Sciatic nerve (tissue), 2 donors: ENCODE measurements at places on chromosomes 5 and 9.

DNA sequence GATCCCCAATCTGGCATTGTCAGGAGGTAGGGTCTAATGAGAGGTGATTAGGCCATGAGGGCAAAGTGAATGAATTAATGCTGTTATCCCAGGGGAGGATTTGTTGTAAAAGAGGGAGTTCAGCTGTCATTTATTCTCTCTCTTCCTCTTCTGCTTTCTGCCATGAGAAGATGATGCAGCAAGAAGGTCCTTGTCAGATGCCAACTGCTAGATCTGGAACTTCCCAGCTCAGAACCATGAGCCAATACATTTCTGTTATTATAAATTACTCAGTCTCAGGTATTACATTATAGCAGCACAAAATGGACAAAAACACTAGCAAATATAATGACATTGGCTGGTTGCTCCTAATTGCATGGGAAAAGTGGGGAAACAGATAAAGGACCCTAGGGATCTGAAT is 15.6 kb upstream of the BICD2 start:
- no peak for DNase-seq

DNA sequence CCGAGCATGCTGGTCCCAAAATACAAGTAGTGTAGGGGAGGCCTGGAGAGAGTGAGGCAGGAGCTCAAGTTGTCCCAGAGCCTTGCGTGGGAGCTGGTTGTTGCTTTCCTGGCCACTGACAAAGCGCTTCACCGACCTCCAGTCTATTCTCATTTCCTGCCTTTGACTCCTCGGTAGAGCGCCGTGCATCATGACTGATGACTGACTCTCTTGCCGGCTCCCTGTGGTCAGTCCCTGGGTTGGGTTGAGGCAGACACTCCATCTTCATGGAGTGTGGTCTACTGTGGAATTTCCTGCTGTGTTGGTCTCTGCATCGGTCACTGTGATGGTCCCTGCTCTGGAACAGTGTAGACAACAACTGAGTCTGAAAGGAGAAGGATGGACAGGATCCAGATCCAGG is 175.1 kb upstream of the S1PR3 start:
- no peak for DNase-seq

GRCh38 chr5:102798104-102798785 is 43.1 kb downstream of the PAM start:
- DNase-seq = no peak

GRCh38 chr5:179196405-179197079 is 136.4 kb downstream of the ZNF354C start:
- no peak for DNase-seq

DNA sequence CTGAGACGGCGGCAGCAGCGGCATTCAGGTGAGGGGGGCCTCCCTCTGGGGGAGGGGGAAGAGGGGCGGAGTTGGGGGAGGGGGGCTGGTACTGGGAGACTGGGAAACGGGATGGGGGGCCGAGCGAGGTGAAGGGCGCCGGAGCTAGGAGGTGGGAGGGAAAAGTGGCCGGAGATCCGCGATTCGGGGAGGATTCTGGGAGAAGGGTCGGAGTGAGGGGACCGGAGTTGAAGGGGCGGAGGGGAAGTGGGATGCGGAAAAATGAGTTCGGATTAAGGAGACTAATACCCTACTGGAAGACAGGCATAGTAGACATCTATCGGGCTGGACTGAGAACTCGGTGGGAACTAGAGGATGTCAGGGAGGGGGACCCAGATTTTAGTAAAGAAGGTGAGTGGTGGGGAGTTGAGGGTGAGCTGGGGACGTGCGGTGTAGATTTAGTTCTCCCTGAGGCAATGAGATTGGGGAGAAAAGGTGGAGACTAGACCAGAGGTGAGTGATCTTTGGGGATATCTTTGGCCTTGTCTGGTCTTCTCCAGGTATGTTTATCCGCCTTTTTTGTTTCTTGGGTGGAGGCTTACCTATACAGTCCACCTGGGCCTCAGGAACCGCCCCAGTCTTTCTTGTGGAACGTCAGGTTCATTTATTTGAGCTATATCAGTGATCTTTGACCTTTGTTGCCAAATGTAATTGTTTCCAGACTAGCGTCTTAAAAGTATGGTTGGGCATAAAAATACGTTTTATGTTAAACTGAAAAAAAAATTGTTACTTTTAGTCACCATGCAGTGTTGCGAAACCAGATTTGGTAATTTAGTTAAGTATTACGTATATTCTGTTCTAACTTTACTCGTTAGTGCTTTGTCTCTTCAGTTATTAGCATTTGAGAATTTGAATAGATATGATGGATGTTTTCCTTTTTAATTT is 632 bp downstream of the UBAP1 start:
- no peak for DNase-seq

- DNase-seq = no peak
These were observed 92.7 kb upstream of the NEURL1B start for GRCh38 chr5:172548311-172548731.

- no peak for DNase-seq
These were observed 33.9 kb downstream of the VLDLR start for GRCh38 chr9:2655411-2655901.

DNA sequence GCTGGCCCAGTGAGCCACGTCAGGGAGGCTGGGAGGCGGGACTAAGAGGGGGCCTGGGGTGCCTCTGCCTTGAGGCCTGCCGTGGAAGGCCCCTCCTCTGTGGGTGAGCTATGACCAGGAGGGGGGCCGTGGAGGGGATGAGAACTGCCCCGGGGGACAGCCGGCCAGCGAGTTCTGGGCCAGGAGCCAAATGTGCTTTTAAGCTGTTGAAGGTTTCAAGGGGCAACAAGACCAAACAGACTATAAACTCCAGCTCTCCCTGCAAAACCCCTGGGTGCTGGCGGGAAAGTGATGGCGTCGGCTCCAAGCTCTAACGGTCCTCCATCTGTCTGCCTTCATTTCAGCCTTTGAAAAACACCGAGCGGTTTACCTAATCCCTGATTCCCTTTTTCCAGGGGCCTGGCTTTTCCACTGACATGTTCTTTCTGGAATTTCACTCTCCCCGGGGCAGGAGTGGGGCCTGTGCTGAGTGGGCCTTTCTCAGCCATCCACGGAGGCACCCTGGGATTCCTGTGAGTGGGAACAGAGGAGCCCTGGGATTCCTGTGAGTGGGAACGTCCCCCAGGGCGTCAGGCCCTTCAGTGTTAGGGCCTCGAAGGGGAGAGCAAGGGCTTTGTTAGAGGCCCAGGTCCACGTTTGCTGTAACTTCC is 65.6 kb downstream of the COL5A1 start:
- peak; percentile 85 for DNase-seq

- DNase-seq = no peak
These were observed 25.8 kb upstream of the HMCN2 start for GRCh38 chr9:130239741-130240241.

DNA sequence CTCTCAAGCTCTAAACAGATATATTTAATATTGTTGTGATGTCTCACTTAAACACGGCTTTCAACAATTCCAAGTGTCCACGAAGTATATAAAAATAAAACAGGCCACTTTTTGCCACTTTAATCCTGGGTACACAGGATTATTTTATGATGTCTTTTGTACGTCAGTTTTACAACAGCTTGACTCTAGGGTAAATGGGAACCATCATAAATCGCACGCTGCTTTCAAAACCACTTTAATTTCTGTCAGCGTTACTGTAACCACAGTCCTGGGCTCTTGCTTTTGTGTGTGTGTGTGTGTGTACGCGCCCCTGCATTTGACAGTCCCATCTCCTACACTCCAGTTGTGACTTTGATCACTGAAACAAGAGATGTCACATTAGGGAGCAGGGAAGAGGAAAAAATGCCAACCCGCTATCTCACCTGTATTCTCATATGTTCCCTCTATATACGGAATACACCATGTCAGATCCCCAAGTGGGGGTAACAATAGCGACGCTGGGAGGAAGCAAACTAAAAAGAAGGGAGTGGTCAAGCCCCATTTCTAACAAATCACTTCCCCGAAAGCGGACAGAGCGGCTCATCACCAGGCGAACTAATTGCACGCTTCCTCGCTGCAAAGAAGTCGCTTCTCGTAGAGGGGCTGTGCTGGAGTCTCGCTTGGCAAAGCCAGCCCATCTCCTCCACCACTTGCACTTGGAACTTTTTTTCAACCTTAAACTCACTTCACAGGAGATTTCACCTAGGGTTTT is 1.2 kb downstream of the BNC2 start:
- no peak for DNase-seq

GRCh38 chr5:164051745-164052144 is 546.3 kb downstream of the MAT2B start:
- no peak for DNase-seq

GRCh38 chr5:42321785-42322184 is 101.5 kb upstream of the GHR start:
- DNase-seq = no peak
